ENCODE measurements at places on chromosomes 16 and 17.

DNA sequence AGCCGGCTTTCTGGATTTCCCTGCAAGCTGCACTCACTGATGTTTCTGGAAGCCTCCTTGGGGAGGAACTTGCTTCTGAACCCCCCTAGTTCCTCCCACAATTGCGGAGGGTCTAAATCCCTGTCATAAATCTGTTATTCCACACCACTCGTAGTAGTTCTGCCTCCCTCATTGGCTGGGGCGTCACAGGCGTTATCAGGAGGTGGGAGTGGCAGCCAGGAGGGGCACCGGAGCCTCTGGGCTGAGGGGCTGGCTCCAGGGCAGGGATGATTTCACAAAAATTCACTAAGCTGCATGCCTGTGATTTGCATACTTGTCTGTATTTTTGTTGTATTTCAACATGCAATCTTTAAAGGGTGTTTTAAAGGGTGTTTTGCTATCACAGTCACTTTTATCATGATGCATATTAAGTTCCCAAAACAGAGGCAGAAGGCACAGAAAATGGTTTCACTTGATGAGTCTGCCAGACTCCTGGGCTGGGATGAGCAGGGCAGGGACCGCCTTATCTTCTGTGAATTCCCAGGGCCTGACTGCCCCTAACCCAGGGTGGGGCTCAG is 176.2 kb upstream of the FOXF1 start:
- no peak for DNase-seq

DNA sequence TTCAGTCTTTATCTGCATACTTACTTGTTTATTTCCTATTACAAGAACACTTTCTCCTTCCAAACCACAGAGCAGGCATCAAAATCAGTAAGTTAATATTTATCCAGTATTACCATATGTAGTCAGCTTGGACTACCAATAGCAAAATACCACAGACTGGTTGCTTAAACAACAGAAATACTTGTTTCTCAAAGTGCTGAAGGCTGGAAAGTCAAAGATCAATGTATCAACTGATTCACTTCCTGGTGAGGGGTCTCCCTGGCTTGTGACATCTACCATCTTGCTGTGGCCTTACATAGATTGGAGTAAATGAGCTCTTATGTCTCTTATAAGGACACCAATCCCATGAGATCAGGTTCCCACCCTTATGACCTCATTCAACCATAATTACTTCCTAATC is 2.6 kb downstream of the STXBP4 start:
- no peak for DNase-seq

DNA sequence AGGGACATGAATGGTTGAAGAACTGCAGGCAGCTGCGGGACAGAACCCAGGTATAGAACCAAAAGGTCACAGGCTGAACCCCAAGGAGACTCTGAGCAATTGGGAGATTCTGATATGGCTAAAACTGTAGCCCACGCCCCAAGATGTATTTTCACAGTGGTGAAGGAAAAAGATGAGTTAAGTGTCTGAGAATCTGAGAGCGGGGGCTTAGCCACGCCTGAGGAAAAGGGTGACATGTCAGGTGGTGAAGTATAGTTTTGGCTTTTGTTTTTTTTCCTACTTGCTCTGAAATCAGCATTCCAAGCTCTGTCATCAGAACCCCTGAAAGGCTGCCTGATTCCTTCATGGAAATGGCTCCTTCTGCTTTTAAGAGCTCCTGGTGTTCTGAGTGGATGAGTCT is 73.3 kb downstream of the AKAP1 start:
- DNase-seq: no peak

GRCh38 chr16:47995354-47995753 is 160.4 kb downstream of the ABCC12 start:
- no peak for DNase-seq

All from stimulated activated CD4-positive, alpha-beta T cell treated with anti-CD3 and anti-CD28 coated beads, Interleukin-1b, Interleukin-23, amount 100 ng/mL, for 48 hours (primary cell).